ENCODE measurements at places on chromosomes 3 and 15. TPM values are rescaled to one million over a fixed set of nuclear protein-coding genes. Genes with fewer than 3 reads are reported as not detected.

GOLGA6L25 gene
- not detected for total RNA-seq

LSM3 gene
- total RNA-seq = 12.4 TPM

DNA sequence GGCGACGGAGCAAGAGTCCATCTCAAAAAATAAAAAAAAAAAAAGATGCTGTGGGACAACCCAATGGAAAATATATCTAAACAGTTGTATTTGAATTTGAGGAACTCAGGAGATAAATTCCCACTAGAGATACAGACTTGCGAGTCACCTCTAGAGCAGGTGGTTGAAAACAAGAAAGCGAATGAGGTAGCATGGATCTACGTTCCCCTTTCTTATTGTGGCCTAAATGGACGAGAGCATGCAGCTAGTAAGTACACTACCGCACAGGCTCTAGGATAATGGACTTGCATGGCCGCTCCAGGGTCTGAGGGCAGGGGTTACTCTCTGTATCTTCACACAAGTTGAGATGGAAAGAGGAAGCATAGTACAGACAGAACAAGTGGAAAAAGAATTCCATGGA, 63.5 kb upstream of the TGFBR2 start:
- no peak overlapping the region for H3K27ac ChIP-seq
- no peak for DNase-seq
- no peaks in the 10 kb centered on the region for H3K36me3 ChIP-seq
- H3K4me3 ChIP-seq = no peak overlapping the region

ACAN gene
- not detected for total RNA-seq

DNA sequence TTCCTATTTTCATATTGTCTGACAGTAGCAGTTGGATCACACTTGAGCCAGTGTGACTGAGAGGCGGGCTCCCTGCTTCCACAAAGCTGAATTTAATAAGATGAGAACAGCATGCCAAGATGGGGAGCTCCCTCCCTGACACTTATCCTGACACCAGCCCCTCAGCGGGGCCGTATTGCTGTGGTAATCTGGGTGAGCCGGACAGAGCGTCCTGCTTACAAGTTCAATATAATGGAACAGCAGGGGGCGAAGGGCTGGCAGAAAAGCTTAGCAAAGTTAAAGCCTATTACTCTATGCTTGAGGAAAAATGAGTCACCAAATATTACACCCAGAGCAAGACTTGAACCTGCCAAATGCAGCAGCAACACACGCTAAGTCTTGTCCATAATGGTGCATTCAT, 163.8 kb upstream of the CMC1 start:
- H3K36me3 ChIP-seq = no peaks in the 10 kb centered on the region
- H3K27me3 ChIP-seq = no peaks in the 10 kb centered on the region
- DNase-seq = no peak
- no peak overlapping the region for H3K4me3 ChIP-seq
- H3K4me1 ChIP-seq = no peaks in the 10 kb centered on the region

DNA sequence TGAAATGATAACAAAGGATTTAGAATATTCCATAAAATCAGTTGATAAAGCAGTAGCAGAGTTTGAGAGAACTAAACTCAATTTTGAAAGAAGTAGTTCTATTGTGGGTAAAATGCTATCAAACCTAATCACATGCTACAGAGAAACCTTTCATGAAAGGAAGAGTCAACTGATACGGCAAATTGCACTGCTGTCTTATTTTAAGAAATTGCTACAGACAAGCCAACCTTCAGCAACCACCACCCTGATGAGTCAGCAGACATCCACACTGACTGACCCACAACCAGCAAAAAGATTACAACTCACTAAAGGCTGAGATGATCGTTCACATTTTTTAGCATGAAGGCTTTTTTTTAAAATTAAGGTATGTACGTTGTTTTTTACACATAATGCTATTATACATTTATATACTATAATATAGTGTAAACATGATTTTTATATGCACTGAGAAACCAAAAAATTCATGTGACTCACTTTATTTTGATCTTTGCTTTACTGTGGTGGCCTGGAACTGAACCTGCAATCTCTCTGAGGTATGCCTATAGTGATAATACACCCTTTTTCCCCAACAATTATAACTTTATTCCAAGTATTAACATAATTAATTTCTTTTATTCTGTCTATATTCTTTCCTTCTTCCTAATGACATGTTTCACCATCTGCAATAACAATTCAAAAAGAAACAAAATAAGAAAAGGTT, 109.9 kb downstream of the TBC1D5 start:
- no peak overlapping the region for H3K4me3 ChIP-seq
- peaks cover 25% of the 10 kb centered on the region for H3K4me1 ChIP-seq
- H3K27me3 ChIP-seq = no peaks in the 10 kb centered on the region
- H3K36me3 ChIP-seq = peaks cover 2% of the 10 kb centered on the region

DNA sequence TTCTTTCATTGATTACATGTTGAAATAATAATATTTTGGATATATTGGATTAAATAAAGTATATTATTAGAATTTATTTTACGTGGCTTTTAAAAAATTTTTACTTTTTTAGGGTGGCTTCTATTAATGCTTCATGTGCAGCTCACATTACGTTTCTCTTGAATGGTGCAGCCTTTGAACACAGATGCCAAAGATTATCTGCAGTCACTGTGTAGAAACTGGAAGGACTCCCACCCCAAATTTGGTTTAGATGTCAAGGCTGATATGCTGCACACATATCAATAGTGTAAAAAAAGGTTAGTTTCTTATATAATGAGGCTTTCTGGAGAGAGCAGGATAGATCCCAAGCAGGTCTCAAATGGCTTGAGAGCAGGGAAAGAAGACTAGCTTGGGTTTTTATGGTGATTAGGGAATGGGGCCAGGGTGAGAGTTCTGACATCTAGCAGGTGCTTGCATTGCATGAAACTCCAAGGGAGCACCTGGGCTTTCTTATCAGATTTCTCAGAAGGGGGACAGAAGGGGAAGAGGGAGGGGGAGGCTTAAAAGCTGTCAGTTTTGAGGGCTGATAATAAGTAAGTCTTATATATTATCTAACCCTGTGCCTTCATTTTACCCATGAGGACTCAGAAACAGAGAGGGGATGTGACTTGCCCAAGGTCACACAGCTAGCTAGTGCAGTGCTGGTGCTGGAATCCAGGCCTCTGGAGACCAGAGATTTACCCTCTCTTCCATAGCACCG, 89.6 kb downstream of the CHST2 start:
- no peak for DNase-seq
- H3K27ac ChIP-seq = no peak overlapping the region
- no peaks in the 10 kb centered on the region for H3K27me3 ChIP-seq
- H3K4me3 ChIP-seq = no peak overlapping the region
- H3K4me1 ChIP-seq = peaks cover 13% of the 10 kb centered on the region

DNA sequence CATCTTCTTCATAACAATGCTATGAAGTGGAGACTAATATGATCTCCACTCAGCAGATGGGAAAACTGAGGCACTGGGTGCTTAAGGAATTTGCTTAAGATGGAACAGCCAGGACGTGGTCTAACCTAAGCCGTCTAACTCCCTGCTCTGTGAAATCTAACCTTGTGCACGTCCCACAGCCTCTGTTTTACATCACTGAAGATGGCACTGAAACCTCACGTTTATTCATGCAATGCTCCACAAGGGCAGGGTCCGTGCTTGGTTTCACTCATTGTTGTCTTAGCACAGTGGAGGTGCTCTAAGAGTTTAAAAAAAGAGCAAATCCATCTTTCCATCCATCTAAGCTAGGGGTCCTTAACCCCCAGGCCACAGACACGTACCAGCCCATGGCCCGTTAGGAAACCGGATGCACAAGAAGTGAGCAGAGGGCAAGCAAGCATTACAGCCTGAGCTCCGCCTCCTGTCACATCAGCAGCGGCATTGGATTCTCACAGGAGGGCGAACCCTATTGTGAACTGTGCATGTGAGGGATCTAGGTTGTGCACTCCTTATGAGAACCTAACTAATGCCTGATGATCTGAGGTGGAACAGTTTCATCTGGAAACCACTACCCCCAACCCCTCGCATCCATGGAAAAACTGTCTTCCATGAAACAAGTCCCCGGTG, 118.0 kb downstream of the FOXP1 start:
- DNase-seq = no peak
- H3K4me3 ChIP-seq = no peak overlapping the region
- peaks cover 2% of the 10 kb centered on the region for H3K36me3 ChIP-seq
- H3K27ac ChIP-seq = no peak overlapping the region

GNB5 gene
- 38.8 TPM for total RNA-seq

- peak overlapping the region; percentile 82 for H3K4me3 ChIP-seq
- H3K36me3 ChIP-seq = peaks cover 26% of the 10 kb centered on the region
- DNase-seq = peak; percentile 51
Observed at GRCh38 chr15:64634576-64635498, 140.6 kb downstream of the RBPMS2 start.

DNA sequence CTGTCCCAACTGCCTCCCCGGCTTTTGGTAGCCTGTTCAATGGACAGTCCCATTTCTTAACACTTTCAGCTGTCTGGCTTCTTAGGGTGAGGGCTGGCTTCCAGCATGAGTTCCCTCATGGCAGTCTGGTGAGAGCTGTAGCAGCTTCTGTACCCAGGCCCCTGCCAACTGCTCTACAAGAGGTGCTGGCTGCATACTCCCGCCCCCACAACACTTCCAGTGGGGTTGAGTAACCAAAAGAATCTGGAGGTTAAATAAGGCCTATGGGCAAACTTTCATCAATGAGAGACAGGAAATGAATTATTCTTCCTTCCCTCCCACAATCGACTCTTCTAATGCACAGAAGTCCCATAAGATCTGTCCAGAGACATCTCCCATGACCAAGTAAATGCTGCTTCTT, 145.0 kb downstream of the NEK10 start:
- H3K27ac ChIP-seq = no peak overlapping the region
- H3K27me3 ChIP-seq = no peaks in the 10 kb centered on the region
- no peak for DNase-seq
- no peak overlapping the region for H3K4me3 ChIP-seq
- peaks cover 13% of the 10 kb centered on the region for H3K4me1 ChIP-seq

UBE3A gene
- 121 TPM for total RNA-seq

- no peak for DNase-seq
- H3K27me3 ChIP-seq = no peaks in the 10 kb centered on the region
- H3K36me3 ChIP-seq = no peaks in the 10 kb centered on the region
- H3K4me3 ChIP-seq = no peak overlapping the region
Observed at GRCh38 chr15:52071570-52071969, 41.0 kb downstream of the BCL2L10 start.

SETD2 gene
- total RNA-seq = 48.7 TPM

CLEC3B gene
- not detected for total RNA-seq

- no peak for DNase-seq
- no peaks in the 10 kb centered on the region for H3K4me1 ChIP-seq
- H3K27ac ChIP-seq = no peak overlapping the region
- peaks cover 53% of the 10 kb centered on the region for H3K27me3 ChIP-seq
- no peak overlapping the region for H3K4me3 ChIP-seq
Observed at GRCh38 chr15:34719695-34720094, 35.1 kb downstream of the GJD2 start.

GRCh38 chr3:147540921-147541320, 131.8 kb downstream of the ZIC1 start:
- H3K27me3 ChIP-seq = no peaks in the 10 kb centered on the region
- no peak overlapping the region for H3K27ac ChIP-seq
- no peak for DNase-seq
- H3K36me3 ChIP-seq = no peaks in the 10 kb centered on the region
- H3K4me1 ChIP-seq = no peaks in the 10 kb centered on the region

GRCh38 chr15:74133694-74134386, 3.5 kb downstream of the ISLR2 start:
- no peak overlapping the region for H3K4me3 ChIP-seq
- H3K4me1 ChIP-seq = peaks cover 40% of the 10 kb centered on the region
- H3K36me3 ChIP-seq = no peaks in the 10 kb centered on the region
- DNase-seq = no peak
- H3K27me3 ChIP-seq = peaks cover 93% of the 10 kb centered on the region

GRCh38 chr15:67077641-67078215, 12.3 kb downstream of the SMAD3 start:
- H3K36me3 ChIP-seq = peaks cover 7% of the 10 kb centered on the region
- no peaks in the 10 kb centered on the region for H3K27me3 ChIP-seq
- H3K27ac ChIP-seq = no peak overlapping the region
- H3K4me1 ChIP-seq = peaks cover 96% of the 10 kb centered on the region
- no peak overlapping the region for H3K4me3 ChIP-seq

DNA sequence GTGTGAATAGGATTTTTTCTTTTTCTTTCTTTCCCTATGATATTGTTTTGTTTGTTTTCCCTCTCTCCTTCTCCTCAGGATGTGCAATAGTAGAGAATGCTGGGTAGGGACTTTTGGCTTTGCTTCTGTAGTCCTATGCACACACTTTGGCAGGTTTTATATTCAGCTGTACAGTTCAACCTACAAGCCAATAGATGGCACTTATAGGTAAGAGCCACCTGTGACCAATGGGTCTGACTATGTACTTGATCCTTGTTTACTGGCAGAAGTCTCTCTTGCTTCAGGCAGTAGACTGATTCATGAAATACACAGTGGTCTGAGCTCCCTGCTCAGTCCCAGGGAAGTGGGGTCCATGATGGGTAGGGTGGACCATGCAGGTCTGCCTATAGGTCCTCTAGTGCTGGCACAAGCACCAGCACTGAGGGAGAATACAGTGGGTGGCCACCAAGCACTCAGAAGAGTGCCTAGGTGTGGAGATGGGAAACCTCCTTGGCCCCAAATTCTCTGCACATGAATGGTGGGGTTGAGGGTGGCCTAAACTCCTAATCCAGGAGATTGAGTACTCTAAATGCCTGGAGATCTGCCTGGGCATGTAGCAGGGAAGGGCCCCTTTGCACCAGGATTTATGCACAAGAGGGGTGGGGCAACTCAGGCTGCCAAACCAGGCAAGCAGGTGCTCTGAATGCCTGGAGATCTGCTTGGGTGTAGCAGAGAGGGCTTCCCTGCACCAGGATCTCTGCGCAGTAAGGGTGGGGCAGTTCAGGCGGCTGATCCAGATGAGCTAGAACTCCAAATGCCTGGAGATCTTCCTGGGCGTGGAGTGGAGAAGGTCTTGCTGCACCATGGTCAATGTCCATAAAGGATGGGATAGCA, 176.1 kb downstream of the DOCK3 start:
- H3K4me1 ChIP-seq = no peaks in the 10 kb centered on the region
- peaks cover 1% of the 10 kb centered on the region for H3K36me3 ChIP-seq
- H3K4me3 ChIP-seq = no peak overlapping the region

GRCh38 chr15:45378149-45378912, at the start of gene GATM:
Gene GATM (minus strand): TSS chr15:45378544. CDS start chr15:45378453, 91 bp downstream.
- no peak within 1 kb of the TSS for H3K27ac ChIP-seq
- peak within 1 kb of the TSS; percentile 84 for H3K4me3 ChIP-seq
- peaks cover 16% of the 10 kb centered on the region for H3K4me1 ChIP-seq
- peaks cover 58% of the 10 kb centered on the region for H3K27me3 ChIP-seq
- peak; percentile 63 for DNase-seq
- no peaks in the 10 kb centered on the region for H3K36me3 ChIP-seq

GCSAM gene
- 17.8 TPM for total RNA-seq

DNA sequence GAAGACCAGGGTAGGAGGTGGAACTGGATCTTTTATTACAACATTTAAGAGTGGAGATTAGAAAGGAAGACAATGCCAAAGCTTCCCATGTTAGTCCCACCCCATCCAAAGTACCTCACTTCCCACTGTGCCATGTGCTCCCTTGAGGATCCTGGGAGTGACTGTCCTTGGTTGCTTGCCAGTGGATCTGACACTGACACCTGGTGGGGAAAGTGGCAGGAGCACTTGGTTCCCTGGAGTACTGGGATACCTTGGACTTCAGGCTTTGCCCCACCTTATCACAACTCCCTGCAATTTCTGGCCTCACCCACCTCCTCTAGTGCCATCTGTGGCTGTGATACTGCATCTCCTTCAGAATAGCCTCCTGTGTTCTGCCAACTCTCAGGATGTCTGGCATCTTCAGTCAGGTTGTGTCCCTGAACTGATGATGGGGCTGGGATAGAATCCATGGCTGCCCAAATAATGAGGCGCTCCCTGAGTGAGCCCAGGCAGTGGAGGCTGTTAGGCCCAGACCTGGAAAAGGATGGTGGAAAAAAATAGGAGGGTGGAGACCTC, 1.3 kb downstream of the ELL3 start:
- no peaks in the 10 kb centered on the region for H3K27me3 ChIP-seq
- no peak for DNase-seq
- peak overlapping the region; percentile 84 for H3K4me3 ChIP-seq
- H3K27ac ChIP-seq = peak overlapping the region; percentile 63
- H3K4me1 ChIP-seq = peaks cover 36% of the 10 kb centered on the region
- H3K36me3 ChIP-seq = peaks cover 5% of the 10 kb centered on the region

Data from activated T-cell treated with anti-CD3 and anti-CD28 coated beads, Interleukin-2, amount 50 U/mL, for 72 hours (primary cell).